ENCODE measurements at places on chromosomes 11 and 22. TPM values are rescaled to one million over a fixed set of nuclear protein-coding genes. Genes with fewer than 3 reads are reported as not detected.

Gene MOGAT2
- not detected for total RNA-seq

Gene MAPK8IP1
- 0.66 TPM for total RNA-seq

Gene OR52I1
- total RNA-seq, result not detected

Gene RFPL3
- not detected for total RNA-seq

Gene LRRC10B
- 0.18 TPM for total RNA-seq

Gene C11orf87
- total RNA-seq, result not detected

Gene PRAME
- not detected for total RNA-seq

Gene GRIK4
- not detected for total RNA-seq

Gene FAT3
- not detected for total RNA-seq

Gene C11orf65
- total RNA-seq, result 0.39 TPM

Gene MRE11
- 40.7 TPM for total RNA-seq

Gene SCN4B
- 0.11 TPM for total RNA-seq

Gene UBTFL1
- total RNA-seq, result not detected

Gene FANCF
- total RNA-seq, result 18.7 TPM
